ENCODE measurements at places on chromosomes 2 and 18.

DNA sequence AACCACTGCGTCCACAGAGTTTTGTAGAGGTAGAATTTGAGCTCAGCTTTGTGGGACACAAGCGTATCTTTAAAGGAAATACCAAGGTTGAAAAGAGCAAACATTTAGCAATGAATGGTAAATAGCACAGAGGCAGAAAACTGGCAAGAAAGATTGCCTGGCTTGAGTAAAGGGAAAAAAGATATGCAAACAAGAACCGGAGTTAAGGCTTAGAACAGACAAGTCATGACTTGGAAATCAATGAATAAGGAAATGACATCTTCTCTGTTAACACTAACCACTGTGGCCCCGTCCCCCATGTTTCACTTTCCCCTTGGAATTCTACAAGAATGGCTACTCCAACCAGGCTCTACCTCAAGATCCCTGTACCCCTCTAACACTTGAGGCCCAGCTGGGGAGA is 3.8 kb downstream of the STAM2 start:
- no peak for DNase-seq

GRCh38 chr2:219270055-219270372 is 9.2 kb upstream of the DNAJB2 start:
- DNase-seq = no peak

- no peak for DNase-seq
These were observed 22.5 kb downstream of the ARHGAP25 start for GRCh38 chr2:68757081-68757480.

DNA sequence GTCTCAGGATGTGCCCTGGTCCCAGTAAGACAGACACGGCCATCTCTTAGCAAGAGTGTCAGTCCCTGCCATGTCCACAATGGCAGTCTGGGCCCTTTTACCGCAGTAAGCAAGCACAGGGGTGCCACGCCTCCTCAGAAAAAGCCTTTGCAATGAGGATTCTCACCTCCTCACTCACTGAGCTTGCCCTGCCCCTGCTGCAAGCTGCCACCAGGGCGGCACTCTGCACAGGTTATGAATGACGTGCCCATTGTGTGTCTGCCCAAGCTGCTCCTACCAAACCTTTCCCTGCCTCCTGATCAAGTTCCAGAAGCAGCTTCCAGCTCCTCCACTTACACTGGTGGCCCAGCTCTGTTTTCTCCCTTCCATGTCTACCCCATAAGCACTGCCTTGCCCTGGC is 23.3 kb downstream of the ERCC3 start:
- no peak for DNase-seq

DNA sequence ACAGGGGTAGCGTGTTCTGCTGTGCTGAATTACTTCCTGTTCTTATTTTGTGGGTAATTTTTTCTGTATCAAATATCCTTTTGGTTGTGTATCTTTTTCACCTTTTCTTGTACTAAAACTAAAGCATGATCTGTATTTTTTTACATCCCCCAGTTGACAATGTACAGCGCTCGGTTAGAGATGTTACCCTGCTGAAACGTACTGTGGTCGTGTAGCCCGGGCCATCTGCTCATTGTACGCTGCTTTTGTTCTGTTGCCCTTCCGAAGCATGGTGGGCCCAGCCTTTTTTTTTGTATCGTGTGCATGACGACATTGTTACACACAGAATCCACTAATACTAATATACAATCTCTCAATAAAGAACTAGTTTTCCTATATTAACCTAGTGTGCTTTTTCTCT is 233.1 kb downstream of the HAUS1 start:
- DNase-seq = no peak
